ENCODE measurements at places on chromosomes 7 and 10.

DNA sequence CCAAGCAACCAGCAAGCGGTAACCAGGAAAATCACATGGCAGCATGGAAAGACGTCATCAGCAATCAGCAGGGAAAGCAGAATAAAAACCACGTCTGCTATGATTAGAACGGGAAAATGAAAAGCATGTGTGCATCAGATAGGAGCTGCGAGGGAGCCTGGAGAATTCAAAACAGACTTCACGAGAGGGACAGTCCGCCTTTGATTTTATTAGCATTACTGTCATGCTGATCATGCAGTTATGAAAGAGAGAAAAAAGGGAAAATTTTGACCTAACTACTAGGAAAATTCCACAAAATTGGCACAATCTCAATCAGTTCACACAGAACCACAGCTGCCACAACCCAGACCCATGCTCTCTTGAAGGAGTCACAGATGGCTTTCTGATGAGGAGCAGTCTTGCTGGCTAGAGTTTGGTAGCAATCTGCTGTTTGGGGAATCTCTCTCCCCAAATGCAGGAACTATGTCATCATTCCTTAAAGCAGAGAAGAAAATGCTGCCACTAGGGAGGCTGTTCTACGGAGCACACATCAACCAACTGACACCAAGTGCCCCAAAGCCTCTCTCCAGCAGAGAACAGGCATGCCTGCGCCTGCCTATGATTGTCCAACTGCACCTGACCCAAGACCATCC lies 295.9 kb downstream of the TNS3 start:
- DNase-seq, result no peak

DNA sequence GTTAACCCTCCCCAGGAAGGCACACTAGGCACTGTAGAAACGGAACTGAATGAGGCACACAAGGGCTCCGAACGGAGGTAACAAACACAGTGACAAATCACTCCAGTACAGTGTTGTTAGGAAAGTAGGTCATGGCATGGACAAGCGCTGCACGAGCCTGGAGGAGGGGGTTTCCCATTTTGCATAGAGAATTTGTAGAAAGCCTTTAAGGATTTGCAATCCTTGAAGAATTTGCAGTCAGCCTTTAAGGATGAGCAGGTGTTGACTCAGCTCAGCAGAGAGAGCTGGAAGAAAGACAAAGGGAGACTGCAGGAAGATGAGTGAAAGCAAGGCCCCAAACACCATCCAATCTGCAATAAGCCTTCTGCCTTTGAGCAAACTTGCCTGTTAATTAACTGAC lies 51.1 kb upstream of the PPP1R3C start:
- no peak for DNase-seq

DNA sequence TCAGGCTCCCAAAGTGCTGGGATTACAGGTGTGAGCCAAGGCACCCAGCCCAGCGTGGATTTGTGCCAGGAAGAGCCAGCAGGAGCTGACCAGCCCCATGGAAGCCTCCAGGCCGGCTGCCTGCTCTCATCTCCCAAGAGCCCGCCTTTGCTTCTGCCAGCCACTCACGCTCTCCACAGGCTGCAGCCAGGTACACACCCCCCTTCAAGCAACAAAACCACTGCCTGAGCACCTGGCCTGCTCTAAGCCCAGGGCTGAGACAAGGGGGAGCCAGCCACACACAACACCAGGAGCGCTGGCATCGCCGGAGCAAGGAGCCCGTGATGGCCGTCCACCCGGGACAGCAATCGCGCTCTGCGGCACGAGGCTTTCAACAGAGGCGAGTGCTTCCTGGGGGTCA lies 34.5 kb downstream of the MAD1L1 start:
- DNase-seq, result no peak

DNA sequence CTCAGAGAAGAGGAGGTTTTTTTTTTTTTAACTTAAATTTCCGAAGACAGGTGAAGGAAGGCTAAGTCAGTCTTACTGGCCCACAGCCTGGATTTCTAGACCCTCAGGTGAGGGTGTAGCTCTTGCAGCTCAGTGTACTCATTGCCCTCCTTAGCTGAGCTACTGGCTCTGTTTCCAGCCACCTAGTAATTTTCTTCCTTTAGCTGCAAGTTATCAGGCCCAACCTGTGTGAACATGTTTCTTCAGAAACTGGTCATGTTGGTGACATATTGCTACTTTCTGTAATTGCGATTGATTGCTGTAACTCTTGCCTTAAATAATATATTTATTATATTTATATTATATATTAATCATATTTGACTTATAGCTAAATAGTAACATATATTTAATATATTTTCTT lies 10.0 kb upstream of the TMEM229A start:
- DNase-seq, result no peak

DNA sequence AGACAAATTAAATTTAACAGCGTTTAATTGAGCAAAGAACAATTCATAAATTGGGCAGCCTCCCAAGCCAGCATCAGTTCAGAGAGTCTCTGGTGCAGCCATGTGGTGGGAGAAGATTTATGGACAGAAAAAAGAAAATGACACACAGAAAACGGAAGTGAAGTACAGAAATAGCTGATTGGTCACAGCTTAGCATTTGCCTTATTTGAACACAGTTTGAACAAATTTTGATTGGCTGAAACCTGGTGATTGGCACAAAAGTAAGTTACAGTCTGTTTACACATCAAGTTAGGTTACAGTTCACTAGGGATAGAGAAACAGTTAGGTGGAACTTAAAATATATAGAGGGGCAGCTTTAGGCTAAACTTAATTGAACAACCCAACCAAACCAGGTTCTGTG lies 720.1 kb downstream of the TYW1 start:
- no peak for DNase-seq

DNA sequence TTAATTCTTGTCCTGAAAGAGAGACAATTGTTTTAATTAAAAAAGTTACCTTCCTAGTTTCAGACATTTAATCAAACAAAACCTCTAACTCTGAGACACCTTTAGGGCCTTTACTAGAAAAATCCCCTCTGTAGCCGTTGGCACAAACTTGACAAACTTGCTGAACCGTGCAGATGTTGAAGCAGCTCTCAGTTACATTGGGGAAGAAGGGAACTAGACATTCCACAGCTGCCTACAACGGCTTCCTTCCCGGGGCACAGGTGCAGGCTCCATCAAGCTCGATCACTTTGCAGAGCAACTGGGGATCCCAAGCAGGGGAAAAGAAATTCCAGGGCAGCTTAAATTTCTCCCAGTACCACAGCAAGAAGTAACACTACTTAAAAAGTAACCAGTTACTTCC lies 141.3 kb downstream of the SKAP2 start:
- no peak for DNase-seq

DNA sequence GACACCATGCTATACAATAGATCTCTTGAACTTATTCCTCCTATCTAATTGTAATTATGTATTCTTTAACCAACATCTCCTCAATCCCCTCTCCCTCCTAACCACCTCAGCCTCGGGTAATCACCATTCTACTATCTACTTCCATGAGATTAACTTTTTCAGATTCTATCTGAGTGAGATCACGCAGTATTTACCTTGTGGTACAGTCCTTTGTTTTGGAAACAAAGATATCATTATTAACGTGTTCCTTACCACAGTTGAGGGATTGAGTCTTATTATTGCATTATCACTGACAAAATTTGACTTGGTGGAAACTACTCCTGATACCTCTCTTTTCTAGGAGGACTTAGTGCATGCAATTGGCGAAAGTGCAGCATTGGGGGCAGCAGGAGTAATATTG lies 26.0 kb upstream of the HYAL4 start:
- no peak for DNase-seq

GRCh38 chr10:19606968-19607367 lies 209.3 kb upstream of the PLXDC2 start:
- DNase-seq, result no peak

GRCh38 chr10:96138102-96138501 lies 8.0 kb downstream of the ZNF518A start:
- DNase-seq, result no peak

DNA sequence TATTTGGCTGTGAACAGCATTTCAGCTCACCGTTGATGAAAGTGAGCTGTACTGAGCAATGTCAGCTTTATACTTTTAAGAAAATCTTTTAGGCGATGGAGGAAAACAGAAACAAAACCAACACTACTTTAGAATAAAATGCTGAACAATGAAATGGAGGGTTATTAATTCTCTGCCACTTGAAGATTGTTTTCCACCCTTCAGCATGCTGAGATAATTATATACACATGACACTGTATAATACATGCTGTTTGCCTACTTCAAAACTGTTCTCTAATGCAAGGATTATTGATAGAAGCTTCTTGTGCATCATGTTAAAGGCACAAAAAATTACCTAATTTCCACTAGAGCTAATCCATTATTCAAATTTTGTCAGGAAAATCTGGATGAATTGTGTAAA lies 66.8 kb downstream of the CACNA2D1 start:
- DNase-seq, result no peak

- DNase-seq, result peak; percentile 31
These were observed 142.5 kb upstream of the TCERG1L start for GRCh38 chr10:131453721-131454634.

DNA sequence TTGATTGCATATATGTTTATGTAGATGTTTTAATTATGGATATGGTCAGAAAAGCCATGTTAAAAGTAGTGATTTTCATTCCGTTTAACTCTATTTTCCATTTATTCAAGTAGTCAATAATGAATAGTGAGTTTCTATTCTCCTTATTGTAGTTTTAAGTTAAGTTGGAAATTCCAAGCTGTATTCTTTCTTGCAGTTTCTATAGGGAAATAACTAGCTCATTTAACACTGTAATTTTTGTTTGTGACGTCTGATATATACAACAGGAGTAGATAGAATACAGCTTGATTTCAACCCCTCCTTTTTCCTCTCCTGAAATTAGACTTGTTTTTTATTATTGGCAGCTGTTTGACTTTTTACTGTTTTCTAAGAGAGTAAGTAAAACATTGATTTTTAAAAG lies 47.2 kb downstream of the SLK start:
- DNase-seq, result no peak

- no peak for DNase-seq
These were observed 530.2 kb upstream of the FZD8 start for GRCh38 chr10:36171953-36172940.

All from stimulated activated CD8-positive, alpha-beta memory T cell treated with anti-CD3 and anti-CD28 coated beads, Interleukin-7, amount 100 ng/mL, for 1 hour (primary cell).